ENCODE measurements at places on chromosomes 2 and 18. TPM values are rescaled to one million over a fixed set of nuclear protein-coding genes. Genes with fewer than 3 reads are reported as not detected.

Gene NYAP2
- 0.40 TPM for total RNA-seq

Gene VWA3B
- 0.13 TPM for total RNA-seq

- DNase-seq, result no peak
Measured at GRCh38 chr2:47917276-47917961, 11.1 kb upstream of the FBXO11 start.

DNA sequence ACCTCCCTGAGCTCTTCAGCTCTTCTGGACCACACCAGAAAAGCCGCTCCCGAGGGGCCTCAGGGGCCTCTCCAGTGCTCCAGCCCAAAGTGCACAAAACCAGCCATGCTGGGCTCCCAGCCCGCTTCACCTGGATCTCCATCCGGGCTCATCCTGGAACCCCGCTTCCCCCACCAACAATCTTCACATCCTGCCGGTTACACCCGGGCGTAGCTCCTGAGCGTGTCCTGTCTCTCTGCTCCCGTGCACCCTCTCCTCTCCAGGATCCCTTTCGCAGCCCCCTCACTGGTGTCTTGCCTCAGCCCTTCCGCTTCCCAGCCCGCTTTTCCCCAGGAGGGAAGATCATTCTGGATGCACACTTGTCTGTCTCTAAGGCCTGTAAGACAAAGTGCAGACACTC lies 123.7 kb upstream of the GLI2 start:
- DNase-seq, result no peak

DNA sequence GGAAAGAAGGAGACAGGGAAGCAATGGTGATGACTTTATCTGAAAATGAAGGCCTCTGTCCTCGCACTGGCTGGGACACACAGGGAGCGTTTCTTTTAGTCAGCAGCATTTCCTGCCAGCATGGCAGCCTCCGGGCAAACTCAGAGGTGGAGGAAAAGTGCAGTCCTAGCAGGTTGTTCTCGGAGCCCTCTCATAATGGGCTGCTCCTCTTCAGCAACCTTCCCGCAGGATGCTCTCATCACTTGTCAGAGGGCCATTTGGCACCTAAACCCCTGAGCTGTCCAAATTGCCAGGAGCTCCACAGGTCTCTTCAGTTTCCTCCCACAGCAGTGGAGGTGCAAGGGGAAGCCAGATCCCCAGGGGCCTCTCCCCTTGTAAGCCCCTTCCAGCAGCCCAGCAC lies 6.2 kb downstream of the STK39 start:
- no peak for DNase-seq

- peak; percentile 46 for DNase-seq
Measured at GRCh38 chr2:109475531-109476210, 138.1 kb downstream of the SEPTIN10 start.

Measured in muscle of leg (tissue), 16 donors.